ENCODE measurements at places on chromosomes 12 and 14. TPM values are rescaled to one million over a fixed set of nuclear protein-coding genes. Genes with fewer than 3 reads are reported as not detected.

- peak overlapping the region; percentile 67 for H3K27ac ChIP-seq
- H3K27me3 ChIP-seq, result no peaks in the 10 kb centered on the region
- H3K4me1 ChIP-seq, result peaks cover 41% of the 10 kb centered on the region
These were observed 33.5 kb upstream of the EVL start for GRCh38 chr14:100031506-100032281.

The LRP1-AS gene
- not detected for total RNA-seq

- H3K36me3 ChIP-seq, result no peaks in the 10 kb centered on the region
- no peaks in the 10 kb centered on the region for H3K4me1 ChIP-seq
- H3K4me3 ChIP-seq, result no peak overlapping the region
- no peak overlapping the region for H3K27ac ChIP-seq
- H3K27me3 ChIP-seq, result no peaks in the 10 kb centered on the region
These were observed 1093.3 kb downstream of the SLC16A7 start for GRCh38 chr12:60689137-60689536.

DNA sequence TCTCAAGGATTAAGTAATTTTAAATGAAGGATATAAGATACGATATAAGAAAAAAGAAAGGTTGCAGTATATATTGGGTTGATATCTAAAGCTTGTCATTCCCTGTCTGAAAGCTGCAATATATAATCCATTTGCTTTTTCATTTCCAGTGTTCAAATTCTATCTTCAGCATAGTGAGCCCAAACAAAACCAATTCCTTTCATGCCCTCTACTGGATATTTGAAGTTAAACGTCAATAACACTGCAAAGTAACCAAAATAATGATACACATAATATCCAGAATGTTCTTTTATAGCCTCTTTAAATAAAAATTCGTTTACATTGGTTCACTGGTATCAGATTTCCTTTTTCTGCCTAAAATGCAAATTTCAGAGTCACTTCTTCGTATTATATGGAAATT, 64.5 kb upstream of the DAAM1 start:
- no peaks in the 10 kb centered on the region for H3K36me3 ChIP-seq
- H3K27ac ChIP-seq, result no peak overlapping the region
- no peaks in the 10 kb centered on the region for H3K4me1 ChIP-seq
- no peaks in the 10 kb centered on the region for H3K27me3 ChIP-seq
- no peak for DNase-seq

DNA sequence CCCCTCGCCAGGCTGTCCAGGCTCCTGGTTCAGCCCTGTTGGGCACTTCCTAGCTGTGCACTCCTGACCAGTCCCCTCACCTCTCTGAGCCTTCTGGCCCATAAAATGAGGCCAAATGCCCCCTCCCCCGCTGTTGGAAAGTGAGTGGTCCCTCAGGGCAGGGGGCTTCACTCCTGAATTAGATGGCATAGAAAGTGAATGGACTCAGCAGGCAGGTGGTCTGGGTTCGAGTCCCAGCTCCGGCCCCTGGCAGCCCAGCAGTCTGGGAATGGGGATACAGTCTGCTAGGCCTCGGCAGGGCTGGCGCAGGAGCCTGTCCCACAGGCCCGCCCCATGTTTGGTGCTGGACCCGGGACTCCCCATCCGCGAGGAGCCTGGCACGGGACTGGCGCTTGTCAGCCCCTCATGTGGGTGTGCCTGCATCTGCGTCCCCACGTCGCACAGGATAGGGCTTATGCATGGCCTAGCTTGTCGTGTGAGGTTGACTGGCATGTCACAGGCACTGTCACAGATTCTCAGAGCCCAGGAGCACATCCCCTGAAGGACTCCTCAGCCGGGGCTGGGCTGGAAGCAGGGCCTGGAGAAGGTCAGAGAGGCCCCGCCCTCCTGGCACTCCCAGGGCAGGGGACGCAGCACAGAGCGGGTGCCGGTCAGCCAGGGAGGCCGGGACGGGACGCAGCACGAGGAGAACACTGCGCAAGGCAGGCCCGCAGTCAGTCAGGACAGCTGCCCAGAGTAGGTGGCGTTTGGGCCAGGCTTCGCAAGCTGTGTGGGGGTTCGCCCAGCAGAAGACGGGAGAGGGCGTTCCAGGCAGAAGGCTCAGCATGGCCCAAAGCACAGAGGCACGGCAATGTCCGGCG, 40.5 kb downstream of the DIO3 start:
- no peaks in the 10 kb centered on the region for H3K4me1 ChIP-seq
- no peak overlapping the region for H3K4me3 ChIP-seq
- DNase-seq, result peak; percentile 1
- no peaks in the 10 kb centered on the region for H3K36me3 ChIP-seq
- no peak overlapping the region for H3K27ac ChIP-seq

The MRPS35 gene
- total RNA-seq, result 71.6 TPM

- H3K4me1 ChIP-seq, result no peaks in the 10 kb centered on the region
- no peak overlapping the region for H3K4me3 ChIP-seq
- DNase-seq, result no peak
These were observed 80.6 kb upstream of the DAAM1 start for GRCh38 chr14:59107819-59108218.

DNA sequence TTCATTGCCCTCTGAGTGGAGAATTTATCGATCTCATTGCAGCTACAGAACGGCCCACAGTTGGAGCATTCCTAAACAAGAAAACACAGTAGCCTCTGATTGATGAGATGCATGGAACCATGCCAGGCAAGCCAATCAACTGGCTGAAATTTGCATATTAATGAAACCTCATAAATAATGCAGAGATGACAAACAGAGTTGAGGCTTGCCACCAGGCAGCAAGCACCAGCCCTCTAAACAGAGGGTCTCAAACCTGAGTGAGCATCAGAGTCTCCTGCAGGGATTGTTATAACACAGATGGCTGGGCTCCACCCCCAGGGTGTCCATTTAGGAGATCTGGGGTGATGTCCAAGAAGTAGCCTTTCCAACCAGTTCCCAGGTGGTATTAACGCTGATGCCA, 60.9 kb upstream of the CMKLR1 start:
- H3K4me3 ChIP-seq, result no peak overlapping the region
- H3K27ac ChIP-seq, result no peak overlapping the region
- H3K36me3 ChIP-seq, result no peaks in the 10 kb centered on the region
- DNase-seq, result no peak
- no peaks in the 10 kb centered on the region for H3K27me3 ChIP-seq
- no peaks in the 10 kb centered on the region for H3K4me1 ChIP-seq

- H3K4me1 ChIP-seq, result peaks cover 5% of the 10 kb centered on the region
- H3K27ac ChIP-seq, result no peak overlapping the region
- DNase-seq, result peak; percentile 87
- no peaks in the 10 kb centered on the region for H3K27me3 ChIP-seq
- no peak overlapping the region for H3K4me3 ChIP-seq
- H3K36me3 ChIP-seq, result no peaks in the 10 kb centered on the region
These were observed 230.5 kb downstream of the SLC25A21 start for GRCh38 chr14:36941783-36942521.

The SOAT2 gene
- not detected for total RNA-seq

The TEDC1 gene
- total RNA-seq, result 44.9 TPM

GRCh38 chr14:105909046-105909827, 382.9 kb downstream of the TMEM121 start:
- no peaks in the 10 kb centered on the region for H3K4me1 ChIP-seq
- no peak for DNase-seq
- H3K27ac ChIP-seq, result no peak overlapping the region
- H3K27me3 ChIP-seq, result no peaks in the 10 kb centered on the region
- H3K4me3 ChIP-seq, result no peak overlapping the region

DNA sequence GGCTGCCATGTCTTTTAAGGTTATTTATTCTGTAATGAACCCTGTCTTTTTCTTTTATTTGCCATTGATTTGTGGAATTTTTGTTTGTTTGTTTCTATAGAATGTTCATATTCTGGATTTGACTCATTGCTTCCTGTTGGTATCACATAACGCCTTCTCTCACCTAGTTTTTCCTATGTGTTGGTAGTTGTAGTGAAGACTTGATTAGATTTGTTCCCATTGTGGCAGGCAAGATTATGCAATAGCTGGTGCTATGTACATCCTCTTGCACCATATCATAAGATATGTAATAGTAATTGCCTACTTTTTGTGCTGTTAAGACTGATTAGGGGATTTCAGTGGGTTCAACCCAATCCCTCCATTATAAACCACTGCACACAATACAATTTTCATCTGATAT, 3.9 kb upstream of the KRT6B start:
- no peaks in the 10 kb centered on the region for H3K27me3 ChIP-seq
- H3K36me3 ChIP-seq, result no peaks in the 10 kb centered on the region
- H3K27ac ChIP-seq, result no peak overlapping the region
- no peaks in the 10 kb centered on the region for H3K4me1 ChIP-seq

DNA sequence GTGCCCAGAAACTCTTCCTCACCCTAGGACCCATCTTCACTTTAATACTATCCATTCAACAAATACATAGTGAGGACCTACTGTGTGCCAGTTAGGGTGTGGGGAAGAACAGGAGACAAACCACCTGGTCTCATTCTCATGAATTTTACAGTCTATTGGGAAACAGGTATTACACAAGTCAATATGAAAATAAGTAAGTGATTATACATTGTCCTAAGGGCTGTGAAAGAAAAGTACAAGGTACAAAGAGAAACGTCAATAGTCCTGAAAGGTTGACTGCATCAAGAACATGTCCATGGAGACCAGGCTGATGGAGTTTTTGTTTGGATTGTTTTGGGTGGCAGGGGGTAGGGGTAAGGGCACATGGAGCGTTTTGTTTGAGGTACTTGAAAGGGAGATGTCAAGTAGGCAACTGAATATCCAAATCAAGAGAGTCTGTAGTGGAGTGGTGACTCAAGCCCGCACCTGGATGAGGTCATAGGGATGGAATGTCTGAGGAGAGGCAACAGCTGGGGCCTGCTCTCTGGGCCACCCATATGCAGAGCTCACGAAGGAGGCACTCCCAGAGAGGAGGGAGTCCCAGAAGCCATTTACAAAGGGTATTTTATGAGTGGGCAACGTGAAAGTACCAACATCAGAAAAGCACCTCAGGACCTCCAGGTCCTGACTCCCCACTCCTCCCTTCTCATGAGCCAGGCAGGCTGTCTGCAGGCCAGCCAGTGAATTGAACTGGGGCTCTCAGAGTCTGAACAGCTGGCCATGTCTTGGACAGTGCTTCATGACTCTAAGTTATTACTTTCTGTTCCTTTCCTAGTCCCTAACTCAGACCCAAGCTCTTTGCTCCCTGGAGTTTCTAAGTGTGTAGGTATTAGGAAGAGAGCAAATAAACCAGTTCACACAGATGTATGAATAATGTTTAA, 272.0 kb downstream of the ZFP36L1 start:
- H3K27me3 ChIP-seq, result no peaks in the 10 kb centered on the region
- no peak overlapping the region for H3K4me3 ChIP-seq
- peak overlapping the region; percentile 89 for H3K27ac ChIP-seq
- no peaks in the 10 kb centered on the region for H3K36me3 ChIP-seq

DNA sequence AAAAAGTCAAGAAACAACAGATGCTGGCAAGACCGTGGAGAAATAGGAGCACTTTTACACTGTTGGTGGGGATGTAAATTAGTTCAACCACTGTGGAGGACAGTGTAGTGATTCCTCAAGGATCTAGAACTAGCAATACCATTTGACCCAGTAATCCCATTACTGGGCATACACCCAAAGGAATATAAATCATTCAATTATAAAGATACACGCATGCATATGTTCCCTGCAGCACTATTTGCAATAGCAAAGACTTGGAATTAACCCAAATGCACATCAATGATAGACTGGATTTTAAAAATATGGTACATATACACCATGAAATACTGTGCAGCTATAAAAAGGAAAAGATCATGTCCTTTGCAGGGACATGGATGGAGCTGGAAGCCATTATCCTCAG, 18.0 kb upstream of the CATSPERB start:
- no peak overlapping the region for H3K27ac ChIP-seq
- H3K4me3 ChIP-seq, result no peak overlapping the region
- no peaks in the 10 kb centered on the region for H3K4me1 ChIP-seq
- no peaks in the 10 kb centered on the region for H3K36me3 ChIP-seq
- H3K27me3 ChIP-seq, result no peaks in the 10 kb centered on the region

The ZNF641 gene
- 12.6 TPM for total RNA-seq

GRCh38 chr12:112199136-112199535, 73.8 kb downstream of the TRAFD1 start:
- H3K27me3 ChIP-seq, result no peaks in the 10 kb centered on the region
- no peak for DNase-seq
- H3K27ac ChIP-seq, result no peak overlapping the region

The C14orf180 gene
- 3.8 TPM for total RNA-seq

DNA sequence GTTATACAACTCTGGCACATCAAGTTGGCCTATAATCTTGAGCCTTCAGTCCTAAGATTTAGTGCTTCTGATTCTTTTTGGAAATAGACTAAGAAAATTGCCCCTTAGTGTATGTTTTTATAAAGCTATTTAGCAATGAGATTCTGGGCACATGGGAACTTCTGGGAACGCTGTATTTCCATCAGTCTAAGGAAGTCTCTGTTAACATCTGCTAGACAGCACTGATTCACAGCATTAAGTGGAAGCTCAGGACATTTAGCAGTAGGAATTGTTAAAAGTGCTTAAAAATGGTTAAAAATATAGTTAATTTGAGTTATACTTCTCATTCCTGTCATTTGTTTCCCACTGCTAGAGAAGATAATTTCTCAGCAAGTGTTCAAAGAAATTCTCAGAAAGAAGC, 579.1 kb downstream of the SLC16A7 start:
- no peaks in the 10 kb centered on the region for H3K27me3 ChIP-seq

- no peaks in the 10 kb centered on the region for H3K4me1 ChIP-seq
- no peak overlapping the region for H3K4me3 ChIP-seq
- H3K27ac ChIP-seq, result no peak overlapping the region
- DNase-seq, result no peak
- no peaks in the 10 kb centered on the region for H3K36me3 ChIP-seq
These were observed 49.3 kb upstream of the ASPG start for GRCh38 chr14:104036212-104036611.

DNA sequence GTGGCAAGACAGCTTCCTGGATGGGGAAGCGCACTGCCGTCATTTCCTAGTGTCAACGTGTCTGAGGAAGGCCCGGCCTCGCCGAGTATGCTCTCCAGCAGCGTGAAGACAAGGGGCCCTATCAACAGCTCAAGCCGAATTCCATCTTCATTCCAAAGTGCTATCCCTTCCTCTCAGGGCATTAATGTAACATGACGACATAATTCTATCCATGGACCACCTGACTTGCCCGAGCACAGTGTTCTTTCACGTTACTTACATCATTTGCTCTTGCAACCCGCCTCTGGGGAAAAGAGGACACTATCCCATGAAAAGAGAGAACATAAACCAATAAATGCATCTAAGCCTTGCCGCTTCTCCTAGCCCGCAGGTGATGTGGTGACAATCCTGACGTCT, 22.9 kb downstream of the CCDC92 start:
- H3K4me3 ChIP-seq, result no peak overlapping the region
- H3K36me3 ChIP-seq, result peaks cover 3% of the 10 kb centered on the region
- H3K4me1 ChIP-seq, result peaks cover 52% of the 10 kb centered on the region
- no peak for DNase-seq
- H3K27me3 ChIP-seq, result no peaks in the 10 kb centered on the region

The EML5 gene
- total RNA-seq, result 10.3 TPM

- no peak for DNase-seq
- no peaks in the 10 kb centered on the region for H3K4me1 ChIP-seq
- H3K27ac ChIP-seq, result no peak overlapping the region
- H3K4me3 ChIP-seq, result no peak overlapping the region
These were observed 7.6 kb upstream of the FKBP11 start for GRCh38 chr12:48932878-48933277.

All from stomach (tissue), 19 donors.